Prostate gland (tissue), 2 donors: ENCODE measurements at places on chromosomes 5 and 9. TPM values are rescaled to one million over a fixed set of nuclear protein-coding genes. Genes with fewer than 3 reads are reported as not detected.

DNA sequence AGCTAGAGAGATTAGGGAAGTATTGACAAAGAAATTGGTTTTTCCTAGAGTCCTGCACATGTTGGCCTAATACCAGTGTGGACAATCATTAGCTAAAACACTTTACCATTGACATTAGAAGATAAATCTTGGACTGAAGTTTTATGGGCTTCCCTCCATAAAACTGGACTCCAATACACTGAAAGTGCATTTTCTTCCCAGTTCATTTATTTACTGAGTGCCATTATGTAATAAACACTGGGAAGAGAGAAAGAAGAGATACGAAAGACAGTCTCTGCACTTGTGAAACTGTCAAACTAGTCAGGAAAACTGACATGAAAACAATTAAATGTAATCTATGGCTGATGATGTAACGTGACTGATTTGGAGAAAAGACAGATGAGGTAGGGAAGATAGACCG is 539.3 kb downstream of the ZNF608 start:
- H3K4me3 ChIP-seq = no peak overlapping the region
- no peaks in the 10 kb centered on the region for H3K36me3 ChIP-seq
- H3K4me1 ChIP-seq = no peaks in the 10 kb centered on the region
- H3K27ac ChIP-seq = no peak overlapping the region
- no peaks in the 10 kb centered on the region for H3K27me3 ChIP-seq

DNA sequence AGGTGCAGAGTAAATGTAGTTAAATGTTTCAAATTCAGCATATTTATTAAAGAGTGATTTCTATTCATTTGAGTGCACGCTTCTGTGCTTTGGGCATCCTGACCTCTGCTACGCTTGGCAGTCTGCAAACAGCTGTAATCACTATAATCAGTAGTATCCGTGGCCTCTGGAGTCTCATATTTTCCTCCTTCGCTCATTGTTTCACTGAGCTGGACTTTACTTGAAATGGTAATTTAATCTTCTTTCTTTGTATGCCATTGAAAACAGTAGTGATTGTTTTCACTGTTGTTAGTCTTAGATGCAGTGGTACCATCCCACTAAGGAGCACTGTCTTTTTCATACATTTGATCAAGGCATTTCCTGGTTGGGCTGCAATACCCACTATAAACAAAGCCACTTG is 43.5 kb upstream of the CAVIN4 start:
- no peaks in the 10 kb centered on the region for H3K4me1 ChIP-seq
- H3K36me3 ChIP-seq = no peaks in the 10 kb centered on the region
- no peak overlapping the region for H3K27ac ChIP-seq
- H3K4me3 ChIP-seq = no peak overlapping the region
- H3K27me3 ChIP-seq = no peaks in the 10 kb centered on the region
- no peak for DNase-seq

The SLC6A19 gene
- 0.09 TPM for total RNA-seq

- H3K36me3 ChIP-seq = no peaks in the 10 kb centered on the region
- H3K27me3 ChIP-seq = no peaks in the 10 kb centered on the region
- H3K4me3 ChIP-seq = no peak overlapping the region
- no peak for DNase-seq
- no peak overlapping the region for H3K27ac ChIP-seq
- H3K4me1 ChIP-seq = no peaks in the 10 kb centered on the region
Measured at GRCh38 chr5:125450771-125451170, 704.3 kb upstream of the ZNF608 start.

The SLC6A3 gene
- not detected for total RNA-seq

DNA sequence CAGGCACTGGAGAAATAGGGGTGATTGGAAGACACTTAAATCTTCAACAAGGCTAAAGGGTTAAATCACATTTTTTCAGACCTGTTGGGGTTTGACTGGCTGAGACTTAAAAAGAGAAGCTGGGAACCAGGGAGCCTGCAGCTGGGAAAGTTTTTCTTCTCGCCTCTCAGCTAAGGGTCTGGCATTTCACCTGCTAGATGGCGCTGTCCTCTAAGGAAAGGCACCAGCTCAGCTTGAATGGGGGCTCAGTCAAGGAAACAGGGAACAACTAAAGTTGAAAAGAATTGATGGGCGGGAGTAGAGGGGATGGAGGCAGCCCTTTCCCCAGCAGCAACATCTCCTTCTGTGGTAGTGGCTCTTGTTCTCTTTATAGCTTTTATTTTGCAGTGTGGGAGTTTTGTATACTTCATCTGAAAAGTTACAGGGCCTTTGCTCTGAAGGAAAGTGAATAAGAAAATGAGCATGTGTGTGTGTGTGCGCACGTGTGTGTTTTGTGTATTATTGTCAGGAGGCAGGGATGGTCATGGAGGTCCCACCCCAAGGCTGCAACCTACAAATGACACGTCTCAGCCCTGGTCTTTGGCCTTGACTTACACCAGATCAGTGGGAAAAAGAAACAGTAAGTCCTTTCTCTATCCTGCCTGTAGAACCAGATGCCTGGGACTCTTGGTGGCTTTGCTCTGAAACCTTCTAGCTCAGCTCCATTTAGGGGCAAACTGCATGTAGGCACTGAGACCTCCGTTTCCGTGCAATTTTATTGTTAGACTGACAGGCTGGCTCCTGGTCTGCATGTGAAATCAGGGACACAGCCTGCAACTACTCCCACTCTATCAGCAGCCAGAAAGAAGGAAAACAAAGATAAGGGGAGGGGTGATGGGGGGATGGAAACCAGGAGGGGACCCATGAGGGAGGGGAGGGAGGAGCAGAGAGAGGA is 316.2 kb upstream of the CLINT1 start:
- H3K27ac ChIP-seq = peak overlapping the region; percentile 33
- H3K27me3 ChIP-seq = no peaks in the 10 kb centered on the region
- no peaks in the 10 kb centered on the region for H3K36me3 ChIP-seq
- H3K4me1 ChIP-seq = peaks cover 4% of the 10 kb centered on the region
- DNase-seq = peak; percentile 55
- H3K4me3 ChIP-seq = no peak overlapping the region

DNA sequence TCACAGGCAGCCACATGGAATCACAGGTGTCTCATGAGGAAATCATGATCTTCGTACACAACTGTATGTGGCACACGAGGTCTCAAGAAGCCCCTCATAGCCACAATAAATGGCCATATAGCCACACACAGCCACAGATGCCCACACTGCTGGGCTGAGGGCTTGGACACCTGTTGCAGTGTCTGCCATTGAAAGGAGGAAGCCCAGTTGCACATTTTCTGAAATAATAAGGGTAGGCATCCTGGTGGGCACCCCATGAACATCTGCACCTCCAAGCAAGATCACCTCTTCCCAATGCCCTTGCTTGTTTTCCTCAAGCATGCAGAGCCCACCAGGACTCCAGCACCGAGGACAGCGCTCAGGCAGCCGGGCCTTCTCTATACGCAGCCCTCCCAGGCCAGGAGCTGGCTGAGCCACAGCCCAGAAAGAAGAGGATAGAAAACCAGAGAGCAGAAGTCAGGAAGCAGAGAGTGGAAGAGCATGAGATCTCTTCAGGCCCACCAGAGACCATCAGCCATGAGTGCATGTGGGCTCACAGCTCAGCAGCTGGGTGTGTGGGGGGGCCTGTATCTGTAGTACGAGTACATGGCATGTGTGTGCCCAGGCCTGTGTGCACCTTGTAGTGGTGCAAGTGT is 1.0 kb upstream of the ACSL6 start:
- H3K27me3 ChIP-seq = no peaks in the 10 kb centered on the region
- DNase-seq = no peak
- H3K27ac ChIP-seq = no peak overlapping the region
- H3K4me3 ChIP-seq = no peak overlapping the region
- no peaks in the 10 kb centered on the region for H3K4me1 ChIP-seq

GRCh38 chr9:4193391-4193790 is 106.5 kb downstream of the GLIS3 start:
- H3K27me3 ChIP-seq = no peaks in the 10 kb centered on the region
- H3K4me3 ChIP-seq = no peak overlapping the region
- no peaks in the 10 kb centered on the region for H3K4me1 ChIP-seq
- H3K36me3 ChIP-seq = no peaks in the 10 kb centered on the region
- no peak for DNase-seq

The SELENOP gene
- 503 TPM for total RNA-seq
